ENCODE measurements at places on chromosomes 4 and X. TPM values are rescaled to one million over a fixed set of nuclear protein-coding genes. Genes with fewer than 3 reads are reported as not detected.

GRCh38 chr4:150242820-150243458, 164.7 kb downstream of the DCLK2 start:
- no peaks in the 10 kb centered on the region for H3K36me3 ChIP-seq
- DNase-seq: peak; percentile 12
- no peak overlapping the region for H3K27ac ChIP-seq
- no peaks in the 10 kb centered on the region for H3K27me3 ChIP-seq
- no peak overlapping the region for H3K4me3 ChIP-seq

DNA sequence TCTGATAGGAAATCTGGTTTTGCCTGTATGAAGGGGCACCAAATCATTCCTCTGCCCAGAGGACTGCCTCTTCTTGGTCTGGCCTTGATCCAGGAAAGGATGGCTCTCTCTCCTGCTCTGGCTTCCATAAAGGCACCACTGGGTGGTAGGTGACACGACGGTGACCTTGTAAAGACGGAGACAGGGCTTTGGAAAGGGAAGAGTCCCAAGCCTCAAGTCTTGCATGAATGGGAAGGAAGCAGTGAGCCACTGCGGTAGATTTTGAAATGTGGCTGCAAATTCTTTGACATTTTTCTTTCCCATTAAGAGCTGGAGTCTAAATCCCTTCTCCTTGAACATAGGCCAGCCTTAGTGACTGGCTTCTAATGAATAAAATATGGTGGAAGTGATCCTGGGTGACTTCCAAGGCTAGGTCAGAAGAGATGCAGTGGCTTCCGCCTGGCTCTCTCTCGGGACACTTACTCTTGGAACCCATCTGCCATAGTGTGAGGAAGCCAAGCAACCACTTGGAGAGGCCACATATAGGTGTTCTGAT, 347.4 kb downstream of the BCOR start:
- no peak overlapping the region for H3K4me3 ChIP-seq
- no peaks in the 10 kb centered on the region for H3K36me3 ChIP-seq
- H3K4me1 ChIP-seq: peaks cover 20% of the 10 kb centered on the region
- DNase-seq: no peak

DNA sequence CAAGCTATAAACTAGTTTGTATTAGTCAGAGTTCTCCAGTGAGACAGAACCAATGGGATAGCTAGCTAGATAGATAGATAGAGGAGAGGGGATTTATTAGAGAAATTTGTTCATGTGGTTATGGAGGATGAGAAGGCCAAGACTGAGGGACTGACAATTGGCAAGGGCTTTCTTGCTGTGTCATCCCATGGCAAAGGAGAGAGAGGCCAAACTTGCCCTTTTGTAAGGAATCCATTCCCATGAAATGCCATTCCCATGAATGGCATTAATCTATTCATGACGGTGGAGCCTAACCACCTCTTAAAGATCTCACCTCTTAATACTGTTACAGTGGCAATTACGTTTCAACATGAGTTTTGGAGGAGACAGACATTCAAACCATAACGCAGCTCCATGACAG, 58.1 kb downstream of the LINC00632 start:
- no peaks in the 10 kb centered on the region for H3K4me1 ChIP-seq
- H3K27ac ChIP-seq: no peak overlapping the region
- H3K36me3 ChIP-seq: no peaks in the 10 kb centered on the region

DNA sequence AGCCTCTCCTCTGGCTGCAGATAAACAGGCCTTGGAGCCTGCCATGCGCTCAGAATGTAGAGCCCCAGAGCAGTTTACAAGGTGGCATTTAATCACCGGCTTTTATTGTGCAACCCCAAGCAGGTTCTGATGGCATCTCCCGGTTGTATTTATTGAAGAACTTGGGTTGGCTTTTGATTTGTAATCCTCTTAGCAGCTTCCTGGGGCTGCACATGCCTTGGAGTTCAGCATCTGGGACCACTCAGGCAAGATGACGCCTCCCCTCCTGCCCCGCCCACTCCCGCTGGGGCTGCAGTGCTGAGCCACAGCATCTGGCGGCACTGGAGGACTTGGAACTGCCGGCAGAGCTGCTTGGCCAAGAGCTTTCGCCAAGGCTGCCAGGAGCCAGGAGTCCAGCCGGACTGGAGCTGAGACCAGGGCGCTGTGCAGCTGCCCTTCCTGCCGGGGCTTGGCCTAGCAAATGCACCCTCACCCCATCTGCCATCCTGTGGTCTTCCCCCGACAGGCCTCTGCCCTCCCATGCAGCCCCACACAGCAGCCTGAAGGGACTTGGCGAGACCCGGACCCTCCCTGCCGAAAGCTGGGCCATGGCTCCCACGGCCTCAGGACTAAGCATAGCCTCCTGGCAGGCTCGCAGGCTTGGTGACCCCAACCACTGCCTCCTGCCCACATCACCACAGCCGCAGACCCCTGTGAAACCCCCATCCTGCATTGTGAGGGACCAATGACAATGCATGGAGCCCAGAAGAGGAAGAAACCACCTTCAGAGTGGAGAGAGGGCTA, 5.4 kb downstream of the HTRA3 start:
- H3K27ac ChIP-seq: no peak overlapping the region
- no peak overlapping the region for H3K4me3 ChIP-seq
- no peaks in the 10 kb centered on the region for H3K4me1 ChIP-seq
- DNase-seq: no peak

DNA sequence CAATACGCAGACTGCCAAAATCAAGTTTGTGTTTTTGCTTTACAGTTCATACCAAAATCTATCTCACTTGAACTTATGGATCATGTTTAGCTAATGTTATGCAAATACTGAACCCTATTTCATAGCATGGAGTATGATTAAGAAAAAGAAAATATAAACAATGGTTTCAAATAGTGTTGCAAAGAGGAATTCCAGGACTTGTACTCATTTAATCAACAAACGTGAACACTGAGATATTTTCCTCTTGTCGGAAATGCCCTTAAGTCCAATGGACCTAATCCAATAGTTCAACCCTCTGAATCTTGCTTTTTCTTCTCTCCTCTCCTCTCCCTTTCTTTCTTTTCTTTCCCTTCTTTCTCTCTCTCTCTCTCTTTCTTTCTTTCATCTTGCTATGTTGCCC, 30.8 kb downstream of the RASL11B start:
- no peaks in the 10 kb centered on the region for H3K36me3 ChIP-seq
- no peak for DNase-seq
- H3K4me3 ChIP-seq: no peak overlapping the region
- H3K4me1 ChIP-seq: no peaks in the 10 kb centered on the region

DNA sequence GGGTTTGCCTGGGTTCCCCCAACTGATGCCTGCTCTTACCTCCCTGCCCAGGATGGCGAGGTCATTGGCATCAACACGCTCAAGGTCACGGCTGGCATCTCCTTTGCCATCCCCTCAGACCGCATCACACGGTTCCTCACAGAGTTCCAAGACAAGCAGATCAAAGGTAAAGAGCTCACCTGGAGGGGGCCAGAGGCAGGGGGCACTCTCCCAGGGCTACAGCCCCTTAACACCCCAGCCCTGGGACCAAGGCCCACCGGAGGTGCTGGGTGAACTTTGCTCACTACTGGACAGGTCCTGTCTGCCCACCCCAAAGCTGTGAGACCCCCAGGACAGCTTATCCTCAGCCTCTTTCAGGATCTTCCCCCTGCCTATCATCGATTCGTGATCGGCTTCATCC, 24.5 kb downstream of the HTRA3 start:
- no peaks in the 10 kb centered on the region for H3K4me1 ChIP-seq
- no peak overlapping the region for H3K4me3 ChIP-seq
- no peak overlapping the region for H3K27ac ChIP-seq
- H3K27me3 ChIP-seq: no peaks in the 10 kb centered on the region
- no peaks in the 10 kb centered on the region for H3K36me3 ChIP-seq

- H3K36me3 ChIP-seq: no peaks in the 10 kb centered on the region
- peaks cover 2% of the 10 kb centered on the region for H3K4me1 ChIP-seq
- no peak overlapping the region for H3K4me3 ChIP-seq
- H3K27me3 ChIP-seq: no peaks in the 10 kb centered on the region
These were observed 60.7 kb downstream of the GAB1 start for GRCh38 chr4:143397335-143397734.

DNA sequence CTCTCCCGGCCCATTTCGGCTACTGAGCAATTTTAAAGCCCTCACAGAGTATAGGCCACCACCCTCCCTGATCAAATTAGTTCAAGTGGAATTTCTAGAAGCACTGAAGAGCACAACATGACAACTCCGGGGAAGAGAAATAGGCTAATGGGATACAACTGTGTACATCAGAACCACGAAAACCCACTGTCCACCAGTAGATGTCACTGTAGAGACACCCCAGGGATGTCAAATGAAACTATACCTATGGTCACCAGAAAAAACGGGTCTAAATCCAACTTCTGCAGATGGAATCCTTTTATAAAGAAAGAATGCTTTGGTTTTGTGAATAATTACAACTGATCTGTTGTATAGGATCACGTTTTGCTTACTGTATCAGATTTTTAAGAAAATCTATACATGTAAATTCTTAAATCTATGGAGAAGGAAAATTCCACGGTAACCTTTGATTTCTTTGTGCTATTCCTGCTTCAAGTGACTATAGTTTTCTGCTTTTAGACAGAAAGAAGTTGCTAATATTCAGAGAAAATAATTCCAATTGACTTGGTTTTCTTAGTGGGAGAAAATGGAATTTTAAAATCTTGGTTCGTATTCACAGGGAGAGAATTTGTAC, 29.5 kb upstream of the MAP3K15 start:
- no peaks in the 10 kb centered on the region for H3K27me3 ChIP-seq
- no peak overlapping the region for H3K4me3 ChIP-seq
- H3K36me3 ChIP-seq: no peaks in the 10 kb centered on the region
- DNase-seq: peak; percentile 16
- H3K4me1 ChIP-seq: no peaks in the 10 kb centered on the region
- no peak overlapping the region for H3K27ac ChIP-seq

DNA sequence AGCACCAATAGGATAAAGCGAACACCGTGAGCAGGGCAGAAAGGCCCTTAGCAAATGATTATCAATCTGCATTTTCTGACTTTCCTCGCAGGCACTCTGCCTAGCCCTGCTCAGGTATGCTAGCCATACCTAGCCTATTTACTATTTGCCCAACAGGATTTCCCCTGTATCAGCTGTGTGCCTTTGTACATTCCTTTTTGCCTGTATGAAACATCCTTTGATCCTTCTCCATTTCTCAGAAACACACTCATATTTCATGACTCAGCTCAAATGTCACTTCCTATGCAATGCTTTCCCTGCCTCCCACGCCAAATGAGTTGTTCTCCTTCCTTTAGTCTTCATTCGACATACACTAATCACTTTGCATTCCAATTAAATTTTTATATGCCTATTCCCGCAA, 37.2 kb downstream of the PCDH7 start:
- no peaks in the 10 kb centered on the region for H3K36me3 ChIP-seq
- peak; percentile 98 for DNase-seq
- H3K27me3 ChIP-seq: no peaks in the 10 kb centered on the region
- peaks cover 68% of the 10 kb centered on the region for H3K4me1 ChIP-seq

GRCh38 chr4:128459547-128459946, 171.9 kb upstream of the PGRMC2 start:
- H3K4me1 ChIP-seq: no peaks in the 10 kb centered on the region
- H3K4me3 ChIP-seq: no peak overlapping the region
- no peaks in the 10 kb centered on the region for H3K27me3 ChIP-seq
- no peak for DNase-seq
- no peaks in the 10 kb centered on the region for H3K36me3 ChIP-seq

CENPE gene
- 31.3 TPM for total RNA-seq

DMD gene
- 0.05 TPM for total RNA-seq

TMEM271 gene
- not detected for total RNA-seq

MAP3K15 gene
- total RNA-seq: 1.3 TPM

FAM149A gene
- 8.9 TPM for total RNA-seq

GCNA gene
- 0.98 TPM for total RNA-seq
